Jurkat, Clone E6-1 (cell line): ENCODE measurements at places on chromosomes 6 and 20.

DNA sequence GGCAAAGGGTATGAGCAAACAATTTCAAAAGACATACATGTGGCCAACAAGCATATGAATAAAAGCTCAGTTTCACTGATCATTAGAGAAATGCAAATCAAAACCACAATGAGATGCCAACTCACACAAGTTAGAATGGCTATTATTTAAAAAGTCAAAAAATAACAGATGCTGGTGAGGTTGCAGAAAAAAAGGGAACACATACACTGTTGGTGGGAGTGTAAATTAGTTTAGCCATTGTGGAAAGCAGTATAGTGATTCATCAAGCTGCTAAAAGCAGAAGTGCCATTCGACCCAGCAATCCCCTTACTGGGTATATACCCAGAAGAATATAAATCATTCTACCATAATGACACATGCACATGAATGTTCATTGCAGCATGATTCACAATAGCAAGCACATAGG is 6.7 kb upstream of the KHDC1L start:
- no peak for DNase-seq

DNA sequence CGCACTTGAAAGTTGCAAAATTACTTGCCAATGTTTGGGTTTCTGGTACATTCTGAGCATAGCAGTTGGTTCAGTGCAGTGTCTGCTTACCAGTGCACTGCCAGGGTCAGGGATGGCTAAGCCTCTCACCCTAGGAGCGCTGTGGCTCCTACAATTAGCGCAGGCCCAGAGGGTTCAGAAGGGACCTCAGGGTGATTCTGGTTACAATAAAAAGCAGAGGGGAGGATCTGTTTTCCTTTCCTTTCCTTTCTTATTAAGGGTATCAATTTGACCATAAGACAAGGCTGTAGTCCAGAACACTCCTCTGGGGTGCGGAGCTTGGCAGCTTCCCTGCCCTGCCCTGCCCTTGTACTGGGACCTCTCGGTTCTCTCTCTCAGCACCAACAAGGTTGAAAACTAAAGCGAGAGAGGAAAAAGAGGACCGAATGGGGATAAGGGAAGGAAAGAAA is 2.6 kb downstream of the MAFB start:
- DNase-seq: no peak

GRCh38 chr6:161722394-161722793 is 448.5 kb upstream of the AGPAT4 start:
- no peak for DNase-seq

GRCh38 chr20:36035745-36036144 is 67.4 kb downstream of the CNBD2 start:
- DNase-seq: peak; percentile 60

- no peak for DNase-seq
Measured at GRCh38 chr6:99894815-99895214, 99.2 kb downstream of the MCHR2 start.

- no peak for DNase-seq
Measured at GRCh38 chr20:63135411-63135810, 80.5 kb downstream of the YTHDF1 start.

GRCh38 chr20:55471052-55472006 is 534.0 kb downstream of the CBLN4 start:
- no peak for DNase-seq

DNA sequence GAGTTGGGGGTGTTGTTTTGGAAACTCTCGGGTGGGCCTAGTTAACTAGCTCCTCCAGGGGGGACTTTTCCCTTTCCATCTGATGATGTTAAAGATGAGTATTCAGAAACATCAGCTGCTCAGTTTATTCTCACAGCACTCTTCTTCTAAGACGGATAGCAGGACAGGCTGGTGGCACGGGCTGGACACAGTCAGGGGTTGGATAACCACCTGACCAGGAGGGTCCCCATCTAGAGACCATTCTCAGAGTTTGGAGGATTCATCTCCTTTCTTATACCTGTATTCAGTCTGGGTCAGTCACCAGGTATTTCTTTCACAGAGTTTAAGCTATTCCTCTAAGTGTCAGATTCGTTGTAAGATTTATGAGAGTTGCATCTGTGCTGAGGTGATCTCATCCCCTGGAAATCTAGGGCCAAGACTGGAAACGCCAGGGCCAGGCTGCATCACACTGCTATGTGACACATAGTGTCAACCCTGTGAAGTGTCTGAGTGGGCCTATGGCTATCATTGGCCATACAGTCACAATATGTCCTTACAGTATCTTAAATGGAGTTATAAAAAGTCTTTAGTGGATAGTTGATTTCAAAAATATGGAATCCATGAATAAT is 111.7 kb downstream of the FAM50B start:
- no peak for DNase-seq

DNA sequence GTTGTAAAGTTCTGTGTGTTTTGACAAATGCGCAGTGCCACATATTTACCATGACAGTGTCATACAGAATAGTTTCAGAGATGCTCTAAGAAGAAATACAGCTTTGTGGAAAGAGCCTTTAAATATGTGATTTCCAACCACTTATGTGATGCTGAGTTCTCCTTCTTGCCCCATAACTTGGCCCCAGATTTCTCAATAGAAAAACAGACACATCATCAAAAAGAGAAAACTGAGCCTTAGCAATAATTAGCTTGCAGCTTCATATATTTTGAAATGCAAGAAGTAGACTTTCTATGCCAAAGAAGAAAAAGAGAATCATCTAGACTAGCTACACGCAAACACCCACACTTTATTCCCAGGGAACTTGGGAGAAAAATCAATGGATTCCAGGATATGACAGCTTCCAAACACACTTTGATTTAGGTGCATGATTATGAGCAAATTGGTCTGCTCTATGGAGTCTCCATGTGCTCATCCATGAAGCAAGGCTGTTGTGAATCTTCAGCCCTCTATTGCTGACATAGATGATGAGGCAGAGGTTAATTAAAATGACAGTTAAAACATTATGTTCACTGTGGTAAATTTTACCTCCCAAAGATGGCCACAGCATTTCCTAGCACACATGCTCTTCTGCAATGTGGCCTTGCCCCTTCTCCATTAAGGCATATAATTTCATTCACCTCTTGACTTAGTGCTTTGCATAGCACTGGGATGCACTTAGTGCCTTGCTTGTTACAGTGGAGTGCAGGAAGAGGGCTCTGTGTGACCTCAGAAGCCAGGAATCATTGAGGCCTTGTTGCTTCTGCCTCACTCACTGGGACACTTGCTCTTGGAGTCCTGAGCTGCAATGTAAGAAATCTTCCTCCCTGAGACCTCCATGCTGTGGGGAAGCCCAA is 174.6 kb downstream of the SYNDIG1 start:
- DNase-seq: no peak

DNA sequence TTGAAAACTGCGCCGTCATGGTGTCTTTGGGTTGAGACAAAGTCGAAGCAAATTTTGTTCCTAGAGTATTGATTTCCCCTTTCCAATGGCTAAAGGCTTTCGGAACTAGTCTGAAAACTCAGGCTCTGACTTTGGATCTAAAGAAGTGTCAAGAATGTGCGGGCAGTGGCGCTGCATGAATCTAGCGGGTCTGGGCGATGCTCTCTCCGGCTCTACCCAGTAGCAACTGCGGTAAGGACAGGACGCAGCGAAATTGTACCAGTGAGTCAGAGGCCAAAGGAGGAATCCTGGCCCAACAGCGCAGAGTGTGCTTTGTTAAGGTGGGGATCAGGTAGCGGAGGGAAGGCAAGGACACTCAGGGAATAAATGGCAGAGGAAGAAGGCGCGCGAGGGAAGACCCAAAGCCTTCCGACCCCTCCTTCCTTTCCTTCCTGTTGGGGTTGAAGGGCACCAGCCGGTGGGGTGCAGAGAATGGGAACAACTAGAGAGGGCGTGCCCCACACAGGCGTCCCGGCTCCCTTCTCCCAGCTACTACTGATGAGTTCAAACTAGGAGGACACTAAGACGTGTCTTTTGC is 32.1 kb downstream of the HLA-F start:
- DNase-seq: no peak

DNA sequence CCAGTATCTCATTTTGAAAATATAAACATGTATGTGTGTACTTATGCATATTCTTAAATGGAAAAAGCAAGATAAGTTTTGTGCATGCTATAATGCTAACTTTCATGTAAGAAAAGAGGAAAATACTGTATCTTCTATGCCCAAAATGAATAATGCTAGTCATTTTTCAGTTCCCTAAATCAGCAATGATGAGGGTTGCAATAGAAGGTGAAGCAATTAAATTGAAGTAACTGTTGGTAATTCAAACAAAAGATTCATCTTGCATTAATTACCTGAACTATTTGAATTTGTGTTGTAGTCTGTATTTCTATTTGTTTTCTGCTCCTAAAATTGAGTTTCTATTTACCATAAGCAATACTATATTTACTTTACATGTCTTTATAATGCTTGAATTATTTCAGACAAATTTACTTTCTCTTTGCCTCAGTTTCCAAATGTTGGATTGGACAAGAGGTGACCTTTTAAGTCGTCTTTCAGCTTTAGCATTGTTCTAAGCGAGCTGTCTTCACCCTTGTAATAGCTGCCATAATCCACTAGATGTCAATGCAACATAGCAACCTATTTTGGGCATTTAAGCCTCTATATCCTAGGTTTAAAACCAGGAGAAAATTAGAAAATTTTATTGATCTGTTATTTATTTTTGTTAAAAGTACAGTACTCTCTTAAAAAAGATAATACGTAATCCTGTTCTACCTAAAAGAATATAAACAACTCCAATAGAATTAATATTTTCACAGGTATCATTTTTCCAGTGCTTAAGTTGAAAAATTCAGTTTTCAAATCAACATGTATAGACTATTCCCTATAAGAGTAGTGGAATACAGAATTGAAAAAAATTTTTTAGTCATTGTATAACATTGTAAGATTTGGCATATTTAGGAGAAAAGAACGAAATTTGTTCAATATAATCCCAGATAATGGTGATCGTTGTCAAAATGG is 52.3 kb upstream of the IFNGR1 start:
- DNase-seq: peak; percentile 45

- no peak for DNase-seq
Measured at GRCh38 chr6:111865909-111866546, 7.2 kb downstream of the FYN start.

GRCh38 chr6:156699935-156700334 is 77.2 kb upstream of the ARID1B start:
- DNase-seq: no peak

DNA sequence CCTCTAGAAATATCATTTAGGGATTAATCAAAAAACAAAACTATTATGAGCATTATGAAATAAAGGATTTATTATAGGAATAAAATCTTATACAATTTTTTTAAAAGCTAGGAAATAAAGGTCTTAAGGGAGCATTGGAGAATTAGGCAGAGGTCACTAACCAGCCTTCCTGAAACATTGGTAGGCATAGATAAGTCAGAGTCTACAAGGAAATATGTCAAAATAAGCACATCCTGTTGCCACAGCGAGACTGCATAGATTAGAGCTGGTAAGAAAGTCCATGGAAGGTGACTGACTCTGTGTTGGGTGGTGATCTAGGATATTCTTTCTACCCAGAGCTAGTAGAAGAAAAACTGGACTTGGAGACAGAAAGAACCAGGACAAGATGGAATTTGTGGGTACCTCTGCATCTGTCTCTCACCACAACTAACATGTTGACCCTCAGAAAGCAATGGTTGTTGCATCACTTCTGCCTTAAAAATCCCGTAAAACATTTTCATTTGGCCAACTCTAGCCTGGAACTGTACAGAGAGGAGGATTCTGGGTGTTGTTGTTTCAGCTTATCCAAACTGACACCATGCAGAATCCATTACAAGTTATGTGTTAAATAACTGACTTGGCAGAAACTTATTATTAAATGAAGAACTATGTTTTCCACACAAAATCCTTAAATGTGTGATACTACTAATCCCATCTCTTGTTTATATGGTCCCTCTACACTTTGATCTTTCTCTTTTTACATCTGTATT is 77.1 kb downstream of the FBXO5 start:
- no peak for DNase-seq

DNA sequence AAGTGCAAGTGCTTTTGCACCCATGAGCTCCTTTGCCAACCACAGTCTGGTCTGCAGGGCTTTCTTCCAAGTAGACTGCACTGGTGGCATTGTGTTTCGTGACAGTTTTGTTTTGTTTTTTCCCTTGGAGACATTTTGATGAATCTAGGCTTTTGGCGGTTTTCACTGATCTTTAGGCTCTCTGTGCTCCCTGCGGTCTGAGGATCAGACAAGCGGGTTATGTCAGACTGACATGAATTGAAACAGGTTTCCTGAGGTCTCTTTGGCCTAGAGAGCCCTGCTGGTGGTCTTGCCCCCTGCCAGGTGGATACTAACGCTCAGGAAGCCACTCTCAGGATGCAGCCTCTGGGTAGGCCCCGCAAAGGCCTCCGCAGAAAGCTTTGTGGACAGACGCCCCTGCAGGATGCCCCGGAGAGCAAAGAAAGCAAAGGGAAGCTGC is 555.4 kb upstream of the AGPAT4 start:
- no peak for DNase-seq

DNA sequence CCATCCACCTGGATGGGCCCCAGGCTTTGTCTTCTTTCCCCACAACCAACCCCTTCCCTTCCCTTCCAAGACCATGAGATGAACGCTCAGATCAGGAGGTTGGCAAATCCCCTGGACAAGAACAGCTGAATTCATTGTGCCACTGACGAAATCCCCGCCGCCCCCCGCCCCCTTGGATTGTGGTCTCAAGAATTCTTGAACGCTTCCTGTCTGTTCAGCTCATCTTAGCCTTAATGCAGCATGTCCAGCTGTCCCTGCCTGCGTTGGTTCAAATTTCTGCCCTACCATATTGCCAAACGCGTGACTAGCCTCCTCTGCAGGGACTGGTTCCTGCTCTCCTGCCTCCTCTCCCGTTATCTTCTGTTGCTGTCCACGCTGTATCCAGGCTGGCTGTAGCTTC is 133.2 kb downstream of the CDH4 start:
- DNase-seq: no peak

- no peak for DNase-seq
Measured at GRCh38 chr6:28225056-28225834, at the start of gene ZSCAN9. Gene ZSCAN9 (plus strand): TSS chr6:28225275. CDS start chr6:28227085, 1,810 bp downstream.

DNA sequence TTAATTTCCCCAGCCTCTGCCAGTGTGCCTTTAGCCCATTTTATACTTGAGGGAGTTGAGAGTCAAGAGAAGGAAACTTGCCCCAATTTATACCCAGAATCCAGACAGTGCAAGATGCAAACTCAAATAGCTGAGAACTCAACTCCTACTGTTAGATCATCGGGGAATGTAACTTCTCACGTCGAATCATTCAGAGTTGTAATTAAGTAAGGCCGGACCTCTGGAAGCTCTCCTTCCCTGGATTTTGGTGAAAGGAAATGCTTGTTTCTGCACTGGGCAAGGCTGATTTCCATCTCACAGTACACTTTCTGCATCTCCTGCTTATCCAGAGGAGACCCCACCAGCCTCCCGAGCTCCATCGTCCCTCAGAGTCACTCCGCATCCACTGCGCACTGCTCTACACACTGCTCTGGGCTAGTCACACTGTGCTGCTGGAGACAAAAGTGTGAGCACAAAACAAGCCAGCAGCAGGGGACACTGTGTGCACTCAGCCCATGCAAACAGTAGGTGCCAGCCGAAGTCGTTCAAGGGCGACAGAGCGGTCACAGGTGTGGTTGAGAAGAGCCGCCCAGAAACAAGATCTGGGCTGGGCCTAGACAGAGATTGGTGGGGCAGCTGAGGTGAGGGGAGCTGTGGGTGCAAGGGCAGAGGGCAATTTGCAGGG is 150.4 kb upstream of the QKI start:
- no peak for DNase-seq

GRCh38 chr6:73929405-73929804 is 233.4 kb downstream of the CD109 start:
- DNase-seq: no peak
